ENCODE measurements at places on chromosomes 2 and 18.

DNA sequence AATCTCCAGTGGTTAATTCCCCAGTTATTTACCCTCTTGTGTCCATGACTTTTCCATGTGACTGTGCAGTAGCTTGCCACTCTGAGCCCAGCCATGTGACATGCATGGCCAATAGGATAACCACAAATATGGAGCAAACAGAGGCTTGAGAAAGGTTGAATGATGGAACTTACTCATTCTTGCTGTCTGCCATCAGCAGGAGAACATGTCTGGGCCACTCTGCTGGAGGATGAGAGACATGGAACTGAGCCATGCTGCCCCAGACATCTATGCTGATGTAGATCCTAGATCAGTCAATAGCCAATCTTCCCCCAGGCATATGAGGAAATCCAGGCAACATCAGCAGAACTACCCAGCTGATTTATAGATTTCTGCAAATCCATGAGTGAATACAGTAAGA, 992.3 kb upstream of the FANCL start:
- DNase-seq: no peak

GRCh38 chr2:86371527-86371926, 34.1 kb upstream of the REEP1 start:
- no peak for DNase-seq

- no peak for DNase-seq
Measured at GRCh38 chr18:77784759-77785379, 535.2 kb downstream of the GALR1 start.

DNA sequence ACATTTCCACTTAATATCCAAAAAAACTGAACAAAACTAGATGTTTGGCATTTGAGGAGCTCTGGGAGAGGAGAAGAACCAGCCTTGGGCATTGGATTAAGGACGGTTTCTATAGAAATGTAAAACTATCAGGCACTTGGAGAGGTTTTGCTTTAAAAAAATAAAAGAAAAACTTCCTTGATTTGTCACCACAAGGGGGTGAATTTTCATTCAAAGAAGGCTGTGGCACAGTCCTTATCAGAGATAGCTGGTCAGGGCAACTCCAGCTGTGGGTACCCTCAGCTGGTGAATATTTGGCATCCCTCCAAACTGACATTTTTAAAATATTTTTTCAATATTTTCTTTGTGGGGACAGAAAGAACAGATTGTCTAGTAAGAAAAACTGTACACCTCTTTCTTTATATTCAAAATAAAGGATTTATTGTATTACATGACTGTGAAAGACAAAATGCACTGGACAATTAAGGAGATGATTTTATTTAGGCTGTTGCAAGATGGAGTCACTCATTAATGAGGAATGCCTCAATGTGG, 46.1 kb upstream of the TBC1D8 start:
- no peak for DNase-seq

DNA sequence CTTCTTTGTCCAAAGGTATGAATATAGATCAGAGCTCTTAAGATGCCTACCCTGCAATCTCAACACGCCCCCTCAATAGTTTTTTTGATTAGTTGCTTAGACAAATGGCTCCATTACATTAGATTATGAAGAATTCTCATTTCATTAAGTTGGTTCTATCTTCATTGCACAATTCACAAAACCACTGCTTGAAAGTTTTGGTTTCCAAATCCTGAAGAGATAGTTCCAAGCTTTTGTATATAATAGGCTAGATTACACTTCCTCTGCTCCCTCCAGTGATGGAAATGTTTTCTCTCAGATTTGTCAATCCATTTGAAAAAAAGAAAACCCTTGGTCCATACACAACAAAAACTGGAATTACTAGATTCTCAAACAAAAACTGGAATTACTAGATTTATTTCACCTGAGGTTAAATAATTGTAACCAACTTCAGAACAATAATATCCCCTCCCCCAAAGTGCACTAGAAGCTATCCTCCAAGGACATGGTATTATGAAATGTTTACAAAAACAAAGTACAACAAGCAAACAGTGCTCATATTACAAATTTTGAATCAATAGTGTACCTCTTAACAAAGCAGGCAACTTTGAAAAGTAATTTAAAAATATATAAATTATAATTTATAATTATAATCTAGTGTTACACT, 6.8 kb upstream of the TLK1 start:
- no peak for DNase-seq
